A549 treated with AZD2906 at 1 μM for 4 hours (cell line): ENCODE measurements at places on chromosomes 6 and 20. TPM values are rescaled to one million over a fixed set of nuclear protein-coding genes. Genes with fewer than 3 reads are reported as not detected.

The DXO gene
- total RNA-seq = 11.1 to 13.8 TPM (median 11.8 TPM) in 5 replicates

The SPATA25 gene
- total RNA-seq = 0.23 to 0.48 TPM (median 0.30 TPM) in 5 replicates

The PBOV1 gene
- not detected in 5 replicates for total RNA-seq

The HLA-G gene
- 0.06 TPM in 1 of 5 replicates, not detected in the others for total RNA-seq
